ENCODE measurements at places on chromosomes 6 and 20.
A peak's percentile ranks its signal among the peaks of the same experiment; 100 is the strongest.

- no peak for DNase-seq
Observed at GRCh38 chr20:5928836-5929715, 21.3 kb downstream of the TRMT6 start.

DNA sequence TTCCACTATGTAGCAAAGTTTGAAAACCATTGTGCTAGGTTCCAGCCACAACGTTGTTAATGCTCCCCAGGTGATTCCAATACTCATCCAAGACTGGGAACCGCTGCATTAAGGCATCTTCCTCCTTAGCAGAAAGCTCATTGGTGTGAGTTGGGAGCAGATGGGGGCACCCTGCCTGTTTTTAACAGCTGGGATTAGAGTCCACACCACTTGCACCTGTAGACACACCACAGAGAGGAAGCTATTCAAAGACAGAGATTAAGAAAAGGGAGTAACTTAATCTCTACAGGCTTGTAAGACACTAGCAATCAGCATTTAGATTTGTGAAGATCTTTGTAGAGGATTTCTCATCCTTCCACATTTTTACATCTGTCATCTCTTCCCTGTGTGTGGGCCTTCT lies 333.9 kb upstream of the SOX4 start:
- DNase-seq: no peak

- no peak for DNase-seq
Observed at GRCh38 chr20:58557733-58558342, 42.6 kb upstream of the APCDD1L start.

GRCh38 chr6:157096105-157096504 lies 227.2 kb downstream of the TMEM242 start:
- no peak for DNase-seq

DNA sequence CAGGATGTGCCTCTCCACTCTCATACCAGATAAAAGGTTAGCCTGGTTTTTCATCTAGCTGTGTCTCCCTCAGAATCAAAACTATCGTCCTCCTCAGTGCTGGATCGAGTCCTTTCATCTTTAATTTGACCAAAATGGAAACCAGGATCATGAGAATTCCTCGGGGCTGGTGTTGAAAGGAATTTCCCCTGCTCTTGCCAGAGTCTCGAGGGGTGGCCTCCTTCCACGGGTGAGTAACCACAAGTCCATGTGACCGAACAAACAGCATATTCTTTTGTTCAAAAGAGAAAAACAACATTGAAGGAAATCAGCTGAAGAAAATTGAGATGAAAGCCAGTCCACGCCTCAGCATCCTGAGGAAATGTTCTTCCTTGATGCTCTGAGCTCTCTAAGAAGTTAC lies 165.9 kb upstream of the CDYL start:
- peak; percentile 31 for DNase-seq

GRCh38 chr20:14568701-14569100 lies 231.3 kb upstream of the FLRT3 start:
- DNase-seq: no peak

All from BJ (cell line).